ENCODE measurements at places on chromosomes 6 and 20. TPM values are rescaled to one million over a fixed set of nuclear protein-coding genes. Genes with fewer than 3 reads are reported as not detected.
A peak's percentile ranks its signal among the peaks of the same experiment; 100 is the strongest.

Gene HAO1
- polyA plus RNA-seq = not detected

Gene GNAS-AS1
- polyA plus RNA-seq = 0.22 TPM

Gene KCNB1
- polyA plus RNA-seq = 0.06 TPM

Gene GHRH
- polyA plus RNA-seq = not detected

Gene OR12D3
- not detected for polyA plus RNA-seq

Gene TREM2
- polyA plus RNA-seq = 0.59 TPM

Gene ZSCAN31
- polyA plus RNA-seq = 1.7 TPM

GRCh38 chr20:41222703-41223102, 85.4 kb downstream of the PLCG1 start:
- H3K4me1 ChIP-seq = peaks cover 4% of the 10 kb centered on the region
- no peaks in the 10 kb centered on the region for H3K36me3 ChIP-seq
- no peak for DNase-seq
- H3K27ac ChIP-seq = no peak overlapping the region

GRCh38 chr6:40414617-40415016, 172.5 kb downstream of the LRFN2 start:
- H3K27me3 ChIP-seq = no peaks in the 10 kb centered on the region
- no peaks in the 10 kb centered on the region for H3K36me3 ChIP-seq

GRCh38 chr6:168045706-168046620, 33.0 kb downstream of the FRMD1 start:
- no peak overlapping the region for H3K4me3 ChIP-seq
- no peaks in the 10 kb centered on the region for H3K27me3 ChIP-seq
- H3K36me3 ChIP-seq = no peaks in the 10 kb centered on the region
- DNase-seq = peak; percentile 67
- no peak overlapping the region for H3K27ac ChIP-seq

GRCh38 chr20:50450493-50450826, 59.7 kb upstream of the PTPN1 start:
- peaks cover 40% of the 10 kb centered on the region for H3K4me1 ChIP-seq
- H3K27me3 ChIP-seq = peaks cover 7% of the 10 kb centered on the region
- peak overlapping the region; percentile 70 for H3K27ac ChIP-seq

DNA sequence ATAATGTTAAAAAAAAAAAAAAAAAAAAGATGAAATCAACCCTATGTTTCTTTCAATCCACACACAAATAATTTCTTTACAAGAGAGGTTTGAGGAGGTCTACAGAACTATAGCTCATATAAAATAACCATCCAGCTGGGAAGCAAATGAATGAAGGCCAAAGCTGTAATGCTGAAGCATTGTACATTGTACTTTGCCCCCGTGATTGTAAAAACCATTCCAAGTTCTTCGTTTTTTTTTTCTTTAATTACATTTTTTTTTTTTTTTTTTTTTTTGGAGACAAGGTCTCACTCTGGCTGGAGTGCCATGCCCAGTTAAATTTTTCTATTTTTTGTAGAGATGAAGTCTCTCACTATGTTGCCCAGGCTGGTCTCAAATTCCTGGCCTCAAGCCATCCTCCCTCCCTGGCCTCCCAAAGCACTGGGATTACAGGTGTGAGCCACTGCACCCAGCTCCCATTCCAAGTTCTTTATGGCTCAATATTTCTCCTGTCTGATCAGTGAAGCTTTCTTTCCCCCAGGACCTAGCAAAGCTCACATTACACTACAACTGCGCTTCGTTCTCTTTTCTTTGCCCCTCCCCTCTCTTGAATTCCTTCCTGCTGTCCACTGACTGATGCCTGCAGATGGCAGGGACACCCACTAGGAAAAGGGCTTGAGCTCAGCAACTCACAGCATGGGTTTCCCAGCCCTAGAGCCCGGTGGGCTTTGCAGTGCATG, 53.0 kb upstream of the NOP56 start:
- no peaks in the 10 kb centered on the region for H3K36me3 ChIP-seq
- H3K27me3 ChIP-seq = no peaks in the 10 kb centered on the region
- no peak for DNase-seq
- no peak overlapping the region for H3K4me3 ChIP-seq
- no peaks in the 10 kb centered on the region for H3K4me1 ChIP-seq

DNA sequence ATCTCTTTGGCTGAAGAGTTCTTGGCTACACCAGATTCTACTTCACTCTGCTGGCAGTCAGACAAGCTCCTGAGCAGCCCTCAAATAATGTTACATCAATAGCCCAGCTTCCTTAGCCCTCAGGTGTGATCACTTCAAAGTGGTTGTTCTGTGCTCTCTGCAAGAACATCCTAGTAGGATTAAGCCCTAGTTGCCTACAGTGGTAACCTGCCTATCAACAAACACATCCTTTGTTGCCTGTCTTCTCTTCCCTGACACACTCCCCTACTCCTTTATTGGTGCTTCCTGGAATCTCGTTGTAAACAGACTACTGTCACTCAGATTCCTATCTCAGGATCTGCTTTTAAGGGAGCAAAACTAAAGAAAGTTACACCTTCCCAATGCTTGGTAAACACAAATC, 45.1 kb upstream of the TASP1 start:
- H3K36me3 ChIP-seq = no peaks in the 10 kb centered on the region
- peak overlapping the region; percentile 43 for H3K27ac ChIP-seq
- H3K4me1 ChIP-seq = peaks cover 34% of the 10 kb centered on the region

DNA sequence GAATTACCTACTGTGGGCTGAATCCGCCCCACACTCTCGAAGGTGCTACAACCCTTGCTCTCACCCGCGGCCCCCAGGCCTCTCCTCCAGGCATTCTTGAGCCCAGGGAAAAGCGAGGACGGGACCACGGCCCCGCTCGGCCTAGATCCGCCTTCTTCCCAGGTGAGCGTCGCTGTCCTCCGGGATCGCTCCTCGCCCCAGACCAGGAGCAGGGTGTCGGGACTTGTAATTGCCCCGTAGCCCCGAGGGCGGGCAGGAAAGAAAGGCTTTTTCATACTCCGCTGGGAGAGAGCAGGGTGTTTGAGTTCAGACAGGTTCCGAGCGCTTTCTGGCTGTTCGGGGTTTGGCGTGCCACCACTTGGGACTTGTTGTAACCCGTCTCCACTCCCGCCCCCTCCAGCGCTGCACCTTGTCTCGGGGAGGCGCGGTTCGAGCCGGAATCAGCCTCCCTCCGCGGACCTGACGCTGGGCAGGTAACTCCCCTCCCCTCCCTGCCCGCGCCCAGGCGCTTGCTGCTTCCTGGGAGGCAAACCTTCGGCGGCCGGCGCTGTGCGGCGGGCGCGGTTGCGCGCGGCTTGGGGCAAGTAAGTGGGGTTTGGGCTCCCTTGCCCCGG, at the start of gene FAM83B:
Gene FAM83B, plus strand, starts transcription at position 529 of the 614 bp plus-strand sequence. CDS start 23,476 bp downstream, outside the sequence.
- DNase-seq = no peak
- no peaks in the 10 kb centered on the region for H3K27me3 ChIP-seq
- no peaks in the 10 kb centered on the region for H3K4me1 ChIP-seq
- H3K27ac ChIP-seq = no peak within 1 kb of the TSS
- H3K36me3 ChIP-seq = no peaks in the 10 kb centered on the region

DNA sequence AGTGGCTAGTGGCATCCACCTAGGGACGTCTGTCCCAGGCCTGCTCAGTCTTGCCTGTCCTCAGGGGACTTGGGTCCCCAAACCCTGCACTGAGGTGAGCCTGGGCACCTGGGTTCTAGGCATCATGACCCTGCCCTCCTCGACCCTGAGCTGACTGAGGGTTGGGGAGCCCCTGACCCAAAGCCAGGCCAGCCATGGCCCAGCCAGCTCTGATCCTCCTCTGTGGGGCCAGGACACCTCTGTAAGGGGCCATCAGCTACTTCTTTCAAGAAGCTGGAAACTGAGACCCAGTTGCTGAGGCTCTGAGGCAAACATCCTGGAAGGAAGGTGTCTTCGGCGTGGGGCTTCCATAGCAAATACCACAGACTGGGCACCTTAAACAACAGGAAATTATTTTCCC, 329.3 kb downstream of the QKI start:
- H3K27me3 ChIP-seq = no peaks in the 10 kb centered on the region
- no peak for DNase-seq
- H3K27ac ChIP-seq = no peak overlapping the region
- no peak overlapping the region for H3K4me3 ChIP-seq
- H3K4me1 ChIP-seq = no peaks in the 10 kb centered on the region
- H3K36me3 ChIP-seq = no peaks in the 10 kb centered on the region

DNA sequence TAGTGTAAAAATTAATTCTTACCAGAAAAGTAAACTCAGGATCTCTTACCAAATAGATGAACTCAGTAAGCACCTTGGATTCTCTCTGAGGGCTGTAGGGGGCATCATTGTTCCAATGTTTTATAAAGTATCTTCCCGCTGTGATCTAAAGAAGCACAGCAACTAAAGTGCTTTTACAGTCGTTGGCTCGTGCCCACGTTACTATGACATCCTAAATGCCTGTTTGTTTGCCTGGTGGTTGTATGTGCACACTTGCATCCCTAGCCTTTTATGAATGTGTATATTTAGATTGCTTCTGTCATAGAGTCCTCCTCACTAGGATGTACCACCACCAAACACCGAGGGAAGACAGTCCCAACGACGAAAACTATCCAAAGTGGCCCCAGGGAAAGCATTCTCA, 34.5 kb downstream of the SLX4IP start:
- no peak overlapping the region for H3K4me3 ChIP-seq
- no peaks in the 10 kb centered on the region for H3K36me3 ChIP-seq
- no peak for DNase-seq

DNA sequence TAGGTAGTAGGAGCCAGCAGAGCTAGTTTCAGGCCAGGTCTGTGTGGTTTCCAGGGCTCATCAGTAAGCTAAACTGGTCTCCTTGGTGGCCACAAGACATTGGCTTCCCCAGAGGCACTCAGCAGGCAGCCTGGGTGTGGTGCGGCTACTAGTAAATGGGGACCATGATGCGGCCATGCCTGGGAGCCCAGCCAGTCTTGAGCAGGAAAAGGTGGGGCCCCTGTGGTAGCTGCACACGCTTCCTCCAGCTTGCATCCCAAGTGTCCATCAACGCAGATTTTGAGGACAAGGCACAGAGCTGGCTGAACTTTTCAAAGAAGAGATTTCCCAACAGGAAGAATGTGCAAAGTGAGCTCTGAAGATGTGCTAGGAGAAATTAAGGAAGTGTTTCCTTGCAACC, 107.4 kb upstream of the NAA20 start:
- peak; percentile 82 for DNase-seq
- H3K27me3 ChIP-seq = no peaks in the 10 kb centered on the region
- H3K4me3 ChIP-seq = no peak overlapping the region

DNA sequence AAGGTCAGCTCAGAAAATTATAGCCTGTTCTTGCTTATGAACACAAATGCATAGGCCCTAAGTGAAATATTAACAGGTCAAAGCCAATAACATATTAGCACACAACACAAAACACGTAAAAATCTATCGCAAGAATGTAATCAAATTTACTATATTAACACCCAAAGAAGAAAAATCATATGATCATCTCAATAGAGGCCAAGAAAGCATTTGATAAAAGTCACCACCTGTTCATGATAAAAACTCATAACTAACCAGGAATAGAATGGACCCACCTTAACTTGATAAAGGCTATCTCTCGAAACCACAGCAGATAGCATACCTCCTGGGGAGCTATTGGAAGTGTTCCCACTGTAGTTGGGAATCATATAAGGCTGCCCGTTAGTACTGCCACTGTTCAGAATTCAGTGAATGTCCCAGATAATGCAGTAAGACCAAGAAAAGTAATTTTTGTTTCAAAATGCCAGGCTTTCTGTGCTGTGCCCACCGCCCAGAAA, 21.6 kb downstream of the POFUT1 start:
- H3K4me1 ChIP-seq = peaks cover 11% of the 10 kb centered on the region
- no peak for DNase-seq
- H3K27ac ChIP-seq = no peak overlapping the region
- H3K27me3 ChIP-seq = no peaks in the 10 kb centered on the region
- peaks cover 23% of the 10 kb centered on the region for H3K36me3 ChIP-seq
- H3K4me3 ChIP-seq = no peak overlapping the region

DNA sequence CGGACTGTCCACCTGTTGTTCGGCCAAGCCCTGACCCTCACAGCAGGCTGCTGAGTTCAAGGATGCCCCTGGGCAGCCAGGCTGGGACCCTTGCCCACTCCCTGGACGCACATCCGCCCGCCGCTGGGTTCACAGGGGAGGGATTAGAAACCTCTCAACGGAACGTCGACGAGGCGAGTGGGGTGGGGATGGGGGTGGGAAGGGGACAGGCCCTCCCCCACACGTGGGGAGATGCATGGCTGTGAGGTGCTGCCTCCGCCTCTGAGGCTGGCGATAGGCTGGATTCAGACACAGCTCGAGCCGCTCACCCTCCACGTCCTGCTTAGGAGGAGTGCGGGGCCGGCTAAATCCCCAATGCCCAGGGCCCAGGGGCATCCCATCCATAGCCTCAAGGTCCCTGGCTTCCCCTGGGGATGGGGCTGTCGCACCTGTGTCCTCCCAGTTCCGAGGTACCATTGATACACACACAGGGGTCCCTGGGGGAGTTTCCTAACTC, 90.6 kb upstream of the BHLHE23 start:
- peaks cover 8% of the 10 kb centered on the region for H3K4me1 ChIP-seq
- no peak overlapping the region for H3K4me3 ChIP-seq
- peaks cover 20% of the 10 kb centered on the region for H3K27me3 ChIP-seq
- no peak for DNase-seq
- no peak overlapping the region for H3K27ac ChIP-seq

DNA sequence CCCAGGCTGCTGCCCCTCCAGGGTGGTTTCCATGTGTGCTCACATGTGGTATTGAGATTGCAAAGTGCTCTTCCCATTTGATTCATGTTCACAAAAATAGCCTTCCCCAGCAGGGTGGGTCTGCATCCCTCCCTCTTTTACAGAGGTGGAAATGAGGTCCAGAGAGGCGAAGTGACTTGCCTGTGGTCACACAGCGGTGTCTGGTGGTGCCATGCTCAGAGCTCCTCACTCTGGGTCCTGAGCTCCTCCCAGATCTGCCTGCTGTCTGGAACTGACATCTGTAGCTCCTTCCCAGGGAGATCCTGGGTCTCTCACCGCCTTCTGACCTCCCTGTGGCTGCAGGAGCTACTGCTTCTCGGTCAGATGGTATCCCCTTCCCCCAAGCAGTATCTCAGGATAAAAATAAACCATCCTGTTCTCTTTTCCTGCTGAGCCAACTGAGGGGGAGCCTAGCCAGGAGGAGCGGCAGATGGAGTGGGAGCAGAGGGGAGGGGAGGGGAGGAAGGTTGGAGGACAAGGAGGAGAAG, 11.9 kb downstream of the CD40 start:
- no peak overlapping the region for H3K27ac ChIP-seq
- H3K4me1 ChIP-seq = peaks cover 4% of the 10 kb centered on the region
- H3K4me3 ChIP-seq = no peak overlapping the region
- peaks cover 39% of the 10 kb centered on the region for H3K27me3 ChIP-seq
- H3K36me3 ChIP-seq = peaks cover 10% of the 10 kb centered on the region
- DNase-seq = peak; percentile 40

- H3K27me3 ChIP-seq = no peaks in the 10 kb centered on the region
- no peak overlapping the region for H3K4me3 ChIP-seq
- DNase-seq = no peak
- no peak overlapping the region for H3K27ac ChIP-seq
- no peaks in the 10 kb centered on the region for H3K36me3 ChIP-seq
These were observed 52.5 kb downstream of the MKKS start for GRCh38 chr20:10381477-10381876.

DNA sequence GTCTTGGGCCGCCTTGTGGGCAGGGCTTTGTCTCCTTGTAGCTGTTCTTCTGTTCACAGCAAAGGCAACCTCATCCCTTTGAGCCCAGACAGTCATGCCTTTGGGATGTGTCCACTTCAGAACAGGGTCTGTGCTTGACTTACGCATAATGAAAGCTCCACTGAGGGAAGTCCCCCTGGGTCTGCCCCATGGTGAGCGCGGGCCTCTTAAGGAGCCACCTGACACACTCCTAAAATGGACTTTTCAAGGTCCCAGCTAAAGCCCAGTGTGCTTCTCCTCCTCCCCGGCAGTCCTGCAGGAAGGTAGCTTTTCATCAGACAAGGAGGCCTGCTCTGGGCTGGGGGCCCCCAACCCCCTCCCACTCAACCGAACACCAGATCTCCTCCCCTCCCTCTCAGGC, 24.9 kb upstream of the PMEPA1 start:
- no peak for DNase-seq
- H3K27me3 ChIP-seq = no peaks in the 10 kb centered on the region
- no peak overlapping the region for H3K4me3 ChIP-seq
- H3K36me3 ChIP-seq = no peaks in the 10 kb centered on the region
- H3K27ac ChIP-seq = no peak overlapping the region
- H3K4me1 ChIP-seq = no peaks in the 10 kb centered on the region
